MCF 10A (cell line): ENCODE measurements at places on chromosomes 2 and 18. TPM values are rescaled to one million over a fixed set of nuclear protein-coding genes. Genes with fewer than 3 reads are reported as not detected.

FZD7 gene
- 1.1 and 1.8 TPM in 2 replicates for total RNA-seq

MC5R gene
- total RNA-seq = not detected in 2 replicates

DLGAP1 gene
- total RNA-seq = not detected in 2 replicates

STARD6 gene
- total RNA-seq = not detected in 2 replicates

POTEI gene
- total RNA-seq = not detected in 2 replicates

ANKRD53 gene
- not detected in 2 replicates for total RNA-seq

EN1 gene
- total RNA-seq = not detected in 2 replicates

NEB gene
- 0.33 and 1.2 TPM in 2 replicates for total RNA-seq

DNA sequence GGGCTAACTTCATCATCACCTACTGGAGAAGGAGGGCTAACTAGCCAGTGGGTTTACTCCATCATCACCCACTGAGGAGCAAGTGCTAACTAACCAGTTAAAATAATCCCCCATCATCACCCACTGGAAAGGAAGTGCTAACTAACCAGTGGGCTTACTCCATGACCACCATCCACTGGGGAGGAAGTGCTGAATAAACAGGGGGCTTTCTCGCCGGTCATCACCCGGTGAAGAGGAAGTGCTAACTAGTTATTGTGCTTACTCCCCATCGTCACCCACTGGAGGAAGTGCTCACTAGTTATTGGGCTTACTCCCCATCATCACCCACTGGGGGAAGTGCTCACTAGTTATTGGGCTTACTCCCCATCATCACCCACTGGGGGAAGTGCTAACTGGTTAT is 124.4 kb upstream of the SALL3 start:
- H3K27me3 ChIP-seq = no peaks in the 10 kb centered on the region
- H3K4me1 ChIP-seq = no peaks in the 10 kb centered on the region
- H3K27ac ChIP-seq = no peak overlapping the region
- H3K36me3 ChIP-seq = no peaks in the 10 kb centered on the region
- DNase-seq = no peak

- H3K27ac ChIP-seq = no peak overlapping the region
- no peaks in the 10 kb centered on the region for H3K36me3 ChIP-seq
- H3K4me3 ChIP-seq = no peak overlapping the region
- no peaks in the 10 kb centered on the region for H3K4me1 ChIP-seq
Observed at GRCh38 chr18:74381621-74382295, 66.1 kb downstream of the C18orf63 start.

- H3K36me3 ChIP-seq = no peaks in the 10 kb centered on the region
- peak; percentile 55 for DNase-seq
- no peak overlapping the region for H3K4me3 ChIP-seq
- no peak overlapping the region for H3K27ac ChIP-seq
- peaks cover 17% of the 10 kb centered on the region for H3K4me1 ChIP-seq
Observed at GRCh38 chr2:29627279-29627711, 294.1 kb downstream of the ALK start.

GRCh38 chr2:80058562-80058961 is 246.0 kb downstream of the LRRTM1 start:
- no peaks in the 10 kb centered on the region for H3K27me3 ChIP-seq
- peak; percentile 6 for DNase-seq
- no peak overlapping the region for H3K27ac ChIP-seq
- no peaks in the 10 kb centered on the region for H3K36me3 ChIP-seq
- H3K4me1 ChIP-seq = peaks cover 12% of the 10 kb centered on the region

- H3K4me3 ChIP-seq = no peak overlapping the region
- no peaks in the 10 kb centered on the region for H3K27me3 ChIP-seq
- peaks cover 23% of the 10 kb centered on the region for H3K36me3 ChIP-seq
- no peak for DNase-seq
Observed at GRCh38 chr2:69766014-69766413, 24.1 kb downstream of the ANXA4 start.

DNA sequence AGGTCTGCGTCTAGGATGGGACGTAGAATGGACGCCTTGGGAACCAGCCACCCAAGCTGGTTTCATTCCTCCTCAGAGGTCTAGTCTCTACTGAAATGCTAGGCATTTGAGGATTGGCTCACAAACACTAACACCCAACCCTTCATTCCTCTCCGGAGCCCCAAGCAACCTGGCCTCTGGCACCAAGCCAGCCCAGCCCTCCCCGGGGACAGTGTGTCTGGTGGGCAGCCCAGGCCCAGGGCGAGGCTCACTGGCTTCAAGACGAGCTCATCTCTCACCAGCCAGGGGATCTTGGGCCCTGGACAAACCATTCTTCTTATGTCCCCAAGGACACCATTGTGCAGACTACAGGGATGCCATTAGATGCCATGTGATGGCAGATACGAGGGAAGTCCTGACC is 182.5 kb downstream of the CTIF start:
- H3K4me3 ChIP-seq = no peak overlapping the region
- no peak for DNase-seq
- no peaks in the 10 kb centered on the region for H3K27me3 ChIP-seq
- no peak overlapping the region for H3K27ac ChIP-seq
- H3K36me3 ChIP-seq = peaks cover 26% of the 10 kb centered on the region

- no peak for DNase-seq
- no peaks in the 10 kb centered on the region for H3K4me1 ChIP-seq
- H3K4me3 ChIP-seq = no peak overlapping the region
- peaks cover 100% of the 10 kb centered on the region for H3K36me3 ChIP-seq
Observed at GRCh38 chr2:112566104-112566503, 18.3 kb upstream of the CHCHD5 start.

GRCh38 chr2:174325373-174326160 is 9.2 kb upstream of the SP9 start:
- DNase-seq = no peak
- H3K4me1 ChIP-seq = no peaks in the 10 kb centered on the region
- no peak overlapping the region for H3K27ac ChIP-seq
- H3K4me3 ChIP-seq = no peak overlapping the region

DNA sequence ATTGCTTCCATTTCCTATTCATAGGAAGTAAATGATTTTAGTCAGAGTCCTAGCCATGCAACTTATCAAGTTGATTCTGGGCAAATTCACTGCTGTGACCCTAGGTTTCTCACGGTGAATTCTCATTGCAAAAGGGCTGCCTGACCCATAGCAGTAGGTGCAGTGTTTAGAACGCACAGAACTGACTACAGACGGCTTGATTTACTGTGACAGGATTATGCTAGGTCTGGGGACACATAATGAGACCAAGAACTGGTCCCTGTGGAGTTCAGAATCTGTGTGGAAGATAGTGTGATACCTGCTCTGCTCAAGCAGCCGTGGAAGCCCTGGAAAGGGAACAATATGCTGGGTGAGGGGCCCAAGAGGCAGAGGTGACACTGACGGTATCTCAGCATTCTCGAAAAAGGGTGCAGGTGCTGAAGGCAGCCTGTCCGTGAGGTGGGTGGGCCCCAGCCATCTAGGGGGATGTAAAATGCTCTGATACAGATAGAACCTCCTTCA is 46.4 kb downstream of the ABCG8 start:
- no peak for DNase-seq
- no peaks in the 10 kb centered on the region for H3K27me3 ChIP-seq
- peaks cover 71% of the 10 kb centered on the region for H3K36me3 ChIP-seq
- H3K27ac ChIP-seq = no peak overlapping the region
- peaks cover 6% of the 10 kb centered on the region for H3K4me1 ChIP-seq
- H3K4me3 ChIP-seq = no peak overlapping the region

GRCh38 chr2:207039225-207039624 is 99.9 kb downstream of the CPO start:
- peaks cover 11% of the 10 kb centered on the region for H3K4me1 ChIP-seq
- DNase-seq = no peak
- H3K27ac ChIP-seq = no peak overlapping the region
- H3K36me3 ChIP-seq = peaks cover 4% of the 10 kb centered on the region
- H3K27me3 ChIP-seq = no peaks in the 10 kb centered on the region
- H3K4me3 ChIP-seq = no peak overlapping the region

- H3K36me3 ChIP-seq = peaks cover 5% of the 10 kb centered on the region
- H3K27ac ChIP-seq = no peak overlapping the region
- H3K27me3 ChIP-seq = no peaks in the 10 kb centered on the region
- DNase-seq = peak; percentile 70
- no peak overlapping the region for H3K4me3 ChIP-seq
Observed at GRCh38 chr2:105789745-105790460, 45.2 kb downstream of the NCK2 start.

DNA sequence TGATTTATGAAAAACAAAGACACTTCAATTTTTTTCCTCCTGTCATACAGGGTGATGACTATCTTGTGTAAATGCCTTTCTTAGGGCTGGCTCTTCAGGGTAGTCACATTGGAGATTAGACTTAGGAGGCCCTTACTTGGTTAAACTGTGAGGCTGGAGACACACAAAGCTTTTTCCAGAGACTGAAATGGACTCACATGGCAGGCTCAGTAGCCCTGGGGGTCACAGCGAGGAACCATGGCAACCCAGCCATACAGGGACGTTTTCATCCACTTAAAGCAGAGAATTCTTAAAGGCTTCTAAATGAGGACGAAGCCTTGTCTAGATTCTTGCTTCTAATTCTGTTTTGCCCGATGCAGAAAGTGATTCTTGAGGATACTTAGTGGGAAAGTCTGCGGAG is 57.3 kb upstream of the ZDBF2 start:
- no peaks in the 10 kb centered on the region for H3K27me3 ChIP-seq
- H3K27ac ChIP-seq = no peak overlapping the region
- no peaks in the 10 kb centered on the region for H3K36me3 ChIP-seq
- no peak overlapping the region for H3K4me3 ChIP-seq

- peaks cover 53% of the 10 kb centered on the region for H3K4me1 ChIP-seq
- DNase-seq = no peak
- H3K27ac ChIP-seq = no peak overlapping the region
- no peak overlapping the region for H3K4me3 ChIP-seq
- peaks cover 14% of the 10 kb centered on the region for H3K36me3 ChIP-seq
Observed at GRCh38 chr2:234960175-234961088, 8.6 kb downstream of the SH3BP4 start.

GRCh38 chr2:52312486-52312885 is 1280.6 kb upstream of the NRXN1 start:
- no peak for DNase-seq
- no peaks in the 10 kb centered on the region for H3K4me1 ChIP-seq
- H3K4me3 ChIP-seq = no peak overlapping the region
- no peaks in the 10 kb centered on the region for H3K27me3 ChIP-seq
- no peaks in the 10 kb centered on the region for H3K36me3 ChIP-seq

GRCh38 chr2:58514252-58514651 is 273.1 kb upstream of the FANCL start:
- H3K27me3 ChIP-seq = no peaks in the 10 kb centered on the region
- DNase-seq = no peak
- H3K4me3 ChIP-seq = no peak overlapping the region
- H3K36me3 ChIP-seq = no peaks in the 10 kb centered on the region

DNA sequence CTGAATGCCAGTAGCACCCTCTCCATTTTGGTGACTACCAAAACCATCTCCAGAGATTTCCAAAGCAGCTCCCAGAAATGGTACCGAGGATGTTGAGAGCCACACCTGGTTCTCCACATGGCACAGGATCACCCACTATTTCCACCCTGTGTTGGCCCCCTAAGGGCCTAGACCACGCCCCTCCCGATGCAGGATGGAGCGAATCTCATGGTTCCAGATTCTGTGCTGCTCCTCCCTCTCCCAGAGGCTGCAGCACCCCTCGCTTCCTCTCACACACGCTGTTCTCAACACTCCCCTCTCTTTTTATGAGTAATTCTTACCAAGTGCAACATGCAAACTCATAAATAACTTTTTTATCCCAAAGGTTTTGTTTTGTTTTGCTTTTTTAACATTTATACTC is 571.5 kb downstream of the STK39 start:
- H3K27ac ChIP-seq = no peak overlapping the region
- no peaks in the 10 kb centered on the region for H3K27me3 ChIP-seq
- H3K36me3 ChIP-seq = no peaks in the 10 kb centered on the region
- H3K4me1 ChIP-seq = no peaks in the 10 kb centered on the region
- no peak overlapping the region for H3K4me3 ChIP-seq
- no peak for DNase-seq

- H3K27me3 ChIP-seq = no peaks in the 10 kb centered on the region
- peaks cover 17% of the 10 kb centered on the region for H3K4me1 ChIP-seq
- peak within 1 kb of the TSS; percentile 93 for H3K27ac ChIP-seq
- no peaks in the 10 kb centered on the region for H3K36me3 ChIP-seq
- peak; percentile 84 for DNase-seq
Observed at GRCh38 chr2:203535078-203535783, at the start of gene RAPH1. TSS of gene RAPH1 (minus strand) at chr2:203535301. CDS start at chr2:203495353, 39,948 bp downstream.

- H3K4me1 ChIP-seq = peaks cover 19% of the 10 kb centered on the region
- H3K4me3 ChIP-seq = peak overlapping the region; percentile 63
Observed at GRCh38 chr18:76348267-76349066, 146.6 kb downstream of the ZNF516 start.
